ELF-1 (cell line): ENCODE measurements at places on chromosomes 6 and 20.

- no peak for DNase-seq
Measured at GRCh38 chr6:13303668-13304017, 24.7 kb downstream of the TBC1D7 start.

DNA sequence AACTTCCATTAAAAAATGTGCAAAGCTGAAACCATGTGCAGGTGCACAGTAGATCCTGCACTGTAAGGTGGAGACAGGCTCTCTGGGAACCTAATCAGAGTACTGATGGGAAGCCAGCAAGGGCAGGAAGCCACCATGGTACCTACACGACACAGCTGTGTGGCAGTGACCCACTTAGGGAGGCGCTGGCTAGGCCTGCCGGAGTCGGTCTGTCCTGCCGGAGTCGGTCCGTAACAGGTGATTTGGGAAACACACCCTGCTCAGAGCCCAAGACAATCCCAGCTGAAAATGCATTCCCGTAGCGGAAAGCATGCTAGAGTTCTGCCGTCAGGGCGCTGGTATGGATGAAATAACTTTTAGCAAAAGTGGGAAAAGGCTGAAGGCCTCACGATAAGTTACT, 17.2 kb downstream of the TXNDC5 start:
- no peak for DNase-seq

DNA sequence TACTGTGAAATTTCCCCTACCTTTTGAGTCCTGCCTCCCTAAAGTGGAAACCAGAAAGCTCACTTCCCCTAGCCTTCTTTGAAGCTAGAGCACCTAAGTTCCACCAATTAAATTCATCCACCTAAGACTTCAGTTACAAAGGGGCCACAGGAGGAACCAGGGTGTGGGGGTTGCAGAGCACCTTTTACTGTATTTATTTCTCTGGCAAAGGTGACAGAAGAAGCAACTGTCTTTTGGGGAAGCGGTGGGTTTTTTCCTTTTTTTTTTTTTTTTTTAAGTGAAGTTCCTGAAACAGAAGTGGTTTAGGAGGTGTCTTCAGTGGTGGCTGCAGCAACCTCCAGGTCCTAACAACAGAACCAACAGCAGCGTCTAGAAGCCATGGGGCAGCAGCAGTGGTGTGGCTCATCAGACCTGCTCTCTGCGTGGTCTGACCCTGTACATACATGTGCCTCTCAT, 13.1 kb downstream of the PSMB9 start:
- DNase-seq = no peak

- no peak for DNase-seq
Measured at GRCh38 chr6:160154471-160154870, 32.9 kb downstream of the SLC22A1 start.

DNA sequence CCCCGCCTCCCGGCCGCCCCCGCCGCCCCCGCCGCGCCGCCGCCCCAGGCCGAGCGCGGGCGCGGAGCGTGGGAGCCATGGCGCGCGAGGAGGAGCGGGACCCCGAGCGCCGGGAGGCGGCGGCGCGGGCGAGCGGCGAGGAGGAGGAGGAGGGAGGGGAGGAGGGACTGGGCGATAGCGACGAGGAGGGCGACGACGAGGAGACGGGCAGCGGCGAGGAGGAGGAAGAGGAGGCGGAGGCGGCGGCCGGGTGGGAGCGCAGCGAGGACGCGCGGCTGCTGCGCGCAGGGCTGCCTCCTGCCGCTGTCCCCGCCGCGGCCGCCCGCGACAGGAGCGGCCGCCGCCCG, at the start of gene SLC24A3:
SLC24A3 (plus strand) TSS at position 174 of the 347 bp plus-strand sequence.
- no peak for DNase-seq

DNA sequence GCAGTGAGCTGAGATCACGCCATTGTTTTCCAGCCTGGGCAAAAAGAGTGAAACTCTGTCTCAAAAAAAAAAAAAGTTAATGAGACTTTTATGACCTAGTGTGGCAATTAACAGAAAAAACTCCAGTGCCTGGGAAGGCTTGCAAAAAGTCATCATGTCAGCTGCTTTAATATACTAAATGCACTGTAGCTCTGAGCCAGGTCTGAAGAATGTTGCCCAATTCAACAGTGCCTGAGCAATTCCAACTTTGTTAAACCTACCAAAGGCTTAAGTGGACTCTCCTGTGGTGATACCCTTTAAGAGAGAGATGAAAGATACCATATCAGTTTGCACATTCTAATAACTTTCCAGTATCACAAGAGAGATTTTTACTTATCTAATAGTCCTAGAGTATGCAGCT, 6.5 kb upstream of the ROS1 start:
- DNase-seq = no peak

- no peak for DNase-seq
Measured at GRCh38 chr6:31356216-31356945, 598 bp downstream of the HLA-B start.

- no peak for DNase-seq
Measured at GRCh38 chr6:29796026-29796425, 31.6 kb upstream of the HLA-G start.

DNA sequence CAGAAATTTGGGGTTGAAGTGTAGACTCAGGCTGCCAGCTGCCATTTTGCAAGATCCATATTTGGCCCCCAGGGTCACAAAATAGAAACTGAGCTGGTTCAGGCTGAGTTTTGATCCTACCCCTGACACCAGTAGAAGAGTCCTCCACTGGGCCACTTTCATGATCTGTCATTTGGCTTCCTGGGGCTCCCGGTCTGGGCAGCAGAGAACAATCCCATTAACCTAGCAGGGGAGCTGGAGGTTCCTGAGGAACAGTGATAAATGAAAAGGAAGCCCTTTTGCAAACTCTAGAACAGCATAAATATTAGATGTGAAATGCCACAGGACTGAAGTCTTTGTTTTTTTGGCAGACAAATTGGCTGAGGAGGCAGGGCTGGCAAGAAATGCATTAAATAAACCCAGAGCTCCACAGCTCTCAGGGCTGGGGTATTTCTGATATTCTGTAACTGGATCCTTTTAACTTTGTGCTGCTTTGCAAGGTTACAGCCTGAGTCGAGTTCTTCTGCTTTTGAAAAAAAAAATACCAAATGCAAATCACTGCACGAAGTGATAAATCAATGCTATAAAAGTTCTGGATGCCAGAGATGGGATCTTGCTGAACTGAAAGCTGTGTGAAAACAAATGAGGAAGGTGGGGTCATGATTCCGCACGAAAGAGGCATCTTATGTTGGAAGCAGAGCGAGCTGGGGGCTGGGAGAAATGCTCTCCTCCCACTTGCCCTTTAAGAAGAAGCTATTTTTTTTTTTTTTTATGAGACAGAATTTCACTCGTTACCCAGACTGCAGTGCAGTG, 64.4 kb downstream of the SULF2 start:
- DNase-seq = no peak

DNA sequence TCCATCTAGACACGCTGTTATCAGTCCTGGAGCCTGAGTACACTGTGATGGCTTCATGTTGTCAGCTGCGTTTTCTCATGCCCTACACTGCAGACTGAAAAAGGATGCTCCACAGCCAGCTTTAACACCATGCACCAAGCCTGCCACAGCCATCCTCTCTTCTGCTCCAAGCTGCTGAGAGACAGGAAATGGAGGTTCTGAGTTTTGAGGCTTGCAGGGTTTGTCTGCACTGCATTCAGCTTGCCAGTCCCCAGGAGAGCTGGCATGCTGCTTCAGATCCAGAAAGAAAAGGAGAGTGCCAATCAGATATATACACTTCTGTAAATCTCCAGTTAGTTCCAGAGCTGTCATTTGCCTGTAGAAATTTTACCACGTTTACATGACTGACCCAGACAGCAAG, 550.7 kb upstream of the FLRT3 start:
- no peak for DNase-seq

DNA sequence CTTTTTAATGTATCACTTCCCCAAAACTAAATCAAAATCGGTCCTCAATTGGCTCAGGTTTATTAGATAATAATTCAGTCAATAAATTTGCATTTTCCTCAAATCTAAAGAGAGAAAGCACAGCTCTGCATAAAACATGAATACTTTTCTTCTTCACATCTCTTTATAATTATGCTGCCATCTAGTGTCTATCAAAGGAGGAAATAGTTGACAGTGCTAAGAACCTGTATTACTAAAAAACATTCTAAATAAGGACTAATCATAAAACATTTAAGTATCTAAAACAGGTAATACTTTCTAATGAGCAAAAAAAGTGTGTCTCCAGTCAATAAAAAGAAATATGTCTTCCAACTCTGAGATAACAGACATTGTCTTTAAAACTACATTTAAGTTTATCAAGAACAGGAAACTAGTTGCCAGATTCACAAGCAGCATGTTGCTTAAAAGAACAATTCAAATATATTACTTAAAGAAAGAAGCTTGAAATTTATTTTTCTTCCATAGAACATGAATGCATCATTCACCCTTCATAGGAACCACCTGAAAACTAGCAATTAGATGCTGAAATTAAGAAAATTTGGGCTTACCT, 56.5 kb upstream of the DST start:
- no peak for DNase-seq

- no peak for DNase-seq
Measured at GRCh38 chr6:12032783-12033573, 20.9 kb downstream of the HIVEP1 start.

GRCh38 chr20:50580842-50581544, 70.8 kb downstream of the PTPN1 start:
- DNase-seq = no peak

DNA sequence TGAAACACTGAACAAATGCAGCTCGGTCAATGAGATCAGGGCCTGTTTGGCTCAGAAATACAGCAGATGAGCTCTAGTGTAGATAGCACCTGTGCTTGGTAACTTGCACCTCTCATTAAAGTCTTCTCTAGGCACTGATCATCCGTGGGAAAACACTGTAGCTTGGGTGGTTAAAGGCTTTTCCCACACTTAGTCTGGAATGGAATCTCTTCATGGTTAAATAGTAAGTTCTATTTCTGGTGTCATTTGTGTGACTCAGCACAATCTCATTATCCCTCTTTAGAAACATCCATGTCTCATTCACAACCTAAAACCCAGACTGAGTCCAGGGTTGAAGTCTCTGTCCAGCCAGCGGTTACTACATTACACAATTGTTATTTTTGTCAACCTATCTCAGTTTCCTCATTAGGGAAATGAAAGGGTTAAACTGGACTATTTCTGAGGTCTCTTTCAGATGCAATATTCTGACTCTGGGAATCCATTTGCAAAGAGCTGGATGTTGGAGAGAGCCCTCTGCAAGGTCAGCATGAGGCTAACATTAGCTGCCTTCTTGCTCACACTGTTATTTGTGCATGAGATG, 125.0 kb downstream of the ZDHHC14 start:
- DNase-seq = no peak

DNA sequence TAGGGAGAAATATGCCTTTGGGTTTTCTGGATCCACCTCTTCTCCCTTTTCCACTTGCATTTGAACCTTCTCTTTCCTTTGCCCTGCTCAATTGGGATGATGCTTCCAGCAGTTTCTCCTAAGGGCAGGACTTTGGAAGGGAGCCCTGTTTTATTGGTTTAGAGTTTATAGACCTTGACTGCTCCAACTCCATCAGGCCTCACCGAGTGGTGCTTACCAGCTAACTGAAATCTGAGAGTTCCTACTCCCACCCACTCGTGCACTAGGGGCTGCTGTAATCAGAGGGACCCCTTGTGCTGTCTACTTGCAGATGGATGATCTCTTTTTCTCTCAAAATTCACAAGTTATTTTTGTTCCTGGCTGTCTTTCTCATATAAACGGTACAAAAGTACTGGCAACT, 121.3 kb upstream of the SLC22A16 start:
- no peak for DNase-seq

DNA sequence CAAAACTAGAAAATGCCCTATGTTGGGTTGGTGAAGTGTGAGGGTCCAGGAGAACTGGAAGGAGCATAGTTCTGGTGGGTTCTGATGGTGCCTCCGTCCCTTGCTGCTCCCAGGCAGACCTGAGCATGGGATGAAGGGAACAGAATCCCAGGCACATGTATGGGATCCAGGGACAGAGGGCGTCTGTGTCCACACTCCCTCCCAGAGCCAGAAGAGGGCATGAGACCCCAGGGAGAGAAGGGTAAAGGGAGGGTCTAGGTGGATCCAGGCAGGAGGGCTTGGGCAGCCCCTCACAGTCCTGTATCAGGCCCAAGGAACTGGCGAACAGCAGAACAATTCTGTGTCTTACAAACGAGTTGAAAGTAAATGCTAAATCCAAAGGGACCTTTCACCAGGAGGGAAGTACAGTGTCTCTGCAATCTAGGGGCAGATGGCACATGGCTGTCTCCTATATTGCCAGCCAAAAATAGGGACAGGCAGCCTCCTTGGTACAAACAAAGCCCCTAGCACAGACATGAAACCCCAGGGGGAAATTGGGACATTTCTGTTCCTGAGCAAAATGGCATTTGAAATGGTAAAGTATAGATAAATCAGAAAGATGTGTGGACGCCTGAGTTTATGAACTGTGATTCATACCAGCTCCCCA, 2.5 kb upstream of the BPIFA1 start:
- DNase-seq = peak; percentile 54

DNA sequence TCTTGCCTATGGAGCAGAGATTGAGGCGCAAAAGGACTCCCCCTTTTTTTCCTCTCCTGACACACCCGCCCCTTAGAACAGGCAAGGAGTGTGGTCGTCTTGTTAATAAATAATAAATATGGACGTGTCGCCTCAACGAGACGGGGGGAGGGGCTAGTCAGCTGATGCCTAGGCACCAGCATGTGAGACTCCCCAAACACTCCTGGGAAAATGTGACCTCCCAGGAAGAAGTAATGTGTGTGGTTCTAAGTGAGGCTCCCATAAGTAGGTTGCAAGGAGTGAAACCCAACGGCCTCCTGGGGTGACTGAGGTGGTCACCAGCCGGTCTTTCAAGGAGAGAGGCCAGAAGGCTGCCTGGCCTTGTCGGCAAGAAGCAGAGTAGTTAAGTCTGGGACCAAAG, 1.1 kb upstream of the FAXC start:
- DNase-seq = no peak

DNA sequence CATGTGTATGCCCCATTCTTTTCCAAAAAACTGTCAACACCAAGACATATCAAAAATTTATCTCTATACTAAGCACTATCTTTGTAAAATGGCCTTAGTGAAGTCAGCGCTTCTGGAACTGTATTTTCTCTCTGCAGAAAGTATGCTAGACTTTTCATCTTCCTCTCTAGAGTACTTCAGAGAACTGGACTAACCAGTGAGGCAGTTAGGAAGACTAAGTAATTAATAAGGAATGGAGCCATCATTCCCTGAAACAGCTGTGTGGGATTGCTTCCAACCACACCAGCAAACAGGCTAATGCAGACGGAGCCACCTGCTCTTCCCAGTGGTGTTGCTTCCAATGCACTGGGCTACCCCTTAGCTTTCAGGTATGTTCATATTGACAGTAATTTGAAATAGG, 169.1 kb upstream of the FUT9 start:
- no peak for DNase-seq
